ENCODE measurements at places on chromosomes 6 and 20.
A peak's percentile ranks its signal among the peaks of the same experiment; 100 is the strongest.

- no peak for DNase-seq
Measured at GRCh38 chr20:40562031-40562430, 127.0 kb downstream of the MAFB start.

DNA sequence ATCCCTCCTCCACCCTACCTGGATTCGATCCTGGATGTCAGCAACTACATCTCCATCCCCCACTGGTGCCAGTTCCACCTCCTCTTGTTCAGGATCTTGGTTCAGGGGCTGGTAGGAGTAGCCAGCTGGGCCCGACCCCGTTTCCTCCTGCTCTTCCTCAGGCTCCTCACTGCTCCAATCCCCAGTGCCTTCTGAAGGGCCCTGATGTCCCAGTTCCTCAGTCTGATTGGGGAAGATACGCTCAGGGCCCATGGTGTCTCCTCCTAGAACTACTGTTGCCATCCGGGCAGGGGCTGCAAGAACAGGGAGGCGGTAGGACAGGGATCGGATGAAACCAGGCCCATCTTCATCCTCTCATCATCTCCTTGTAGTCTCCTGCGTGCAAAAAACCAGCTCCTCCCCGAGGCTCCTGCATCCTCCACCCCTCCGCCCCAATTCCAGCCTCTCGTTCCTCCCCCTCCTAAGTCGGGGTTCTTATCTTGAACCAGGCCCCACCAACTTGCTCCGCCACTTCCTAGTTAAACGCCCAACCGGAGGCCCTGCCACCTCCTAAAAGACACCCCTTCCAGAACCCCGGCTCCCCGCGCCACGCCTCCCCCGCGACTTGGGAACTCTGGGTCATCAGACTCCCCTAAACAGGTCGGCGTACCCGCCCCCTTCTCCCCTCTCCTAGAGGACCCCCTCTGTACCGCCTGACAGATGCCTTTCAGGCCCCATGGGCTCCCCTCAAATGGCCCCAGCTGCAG, 476 bp downstream of the MEA1 start:
- DNase-seq: no peak

- DNase-seq: no peak
Measured at GRCh38 chr20:45085867-45086266, 15.1 kb downstream of the KCNS1 start.

GRCh38 chr20:9270831-9271230, 201.9 kb downstream of the PLCB4 start:
- no peak for DNase-seq

GRCh38 chr6:12924911-12925310, 208.3 kb downstream of the PHACTR1 start:
- no peak for DNase-seq

GRCh38 chr6:90975741-90976140, 388.9 kb upstream of the MAP3K7 start:
- DNase-seq: no peak

DNA sequence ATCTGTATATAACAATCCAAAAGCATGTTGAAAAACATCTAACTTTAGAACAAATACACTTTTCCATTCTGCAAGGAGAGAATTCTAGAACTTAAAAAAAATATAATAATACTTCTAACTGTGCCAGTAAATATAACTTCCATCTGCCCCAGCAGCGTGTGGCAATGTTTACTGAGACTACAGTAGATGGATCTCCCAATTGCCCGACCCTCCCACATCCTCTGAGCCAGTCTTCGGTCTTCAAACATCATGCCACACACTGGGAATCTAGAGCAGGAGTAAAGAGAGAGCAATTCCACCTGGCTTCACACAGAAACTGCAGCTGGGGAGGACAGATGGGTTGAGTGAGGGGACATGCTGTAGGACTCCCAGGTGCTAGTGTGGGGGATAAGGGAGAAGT, 121.3 kb upstream of the NHSL1 start:
- DNase-seq: no peak

DNA sequence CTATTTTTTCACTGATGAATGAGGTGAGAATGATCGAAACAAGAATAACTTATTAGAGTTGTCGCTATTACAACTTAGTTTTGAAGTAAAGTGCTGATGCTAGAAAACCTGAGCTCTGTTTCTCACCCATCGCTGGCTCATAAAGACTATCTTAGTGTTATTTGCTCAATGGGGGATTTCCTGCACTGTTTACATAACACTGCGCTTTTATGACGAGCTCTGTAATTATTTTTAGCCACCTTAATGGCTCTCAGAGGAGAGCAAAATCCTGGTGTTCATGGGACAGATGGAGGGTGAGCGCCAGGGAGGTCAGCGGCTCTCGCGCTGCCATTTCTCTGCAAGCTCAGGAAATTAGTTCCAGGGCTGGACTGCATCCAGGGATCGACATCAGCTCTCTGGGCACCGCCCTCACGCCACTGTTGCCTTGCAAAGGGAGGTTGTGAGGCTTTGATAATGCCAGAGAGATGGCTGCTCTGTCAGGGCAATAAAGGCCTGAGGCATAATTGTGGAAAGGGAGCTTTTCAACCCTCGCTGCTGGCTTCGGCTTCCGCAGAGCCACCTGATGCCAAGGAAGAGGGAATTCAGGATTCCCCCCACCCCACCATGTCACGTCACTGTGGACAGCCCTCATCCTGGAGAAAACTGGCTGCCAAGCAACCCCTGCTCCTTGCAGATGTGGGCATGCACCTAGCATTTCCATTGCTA, 72.0 kb downstream of the DACT2 start:
- DNase-seq: peak; percentile 36

GRCh38 chr20:63834491-63834880, 3.4 kb upstream of the ZBTB46 start:
- DNase-seq: no peak

GRCh38 chr6:142914369-142914768, 30.6 kb downstream of the HIVEP2 start:
- DNase-seq: no peak

DNA sequence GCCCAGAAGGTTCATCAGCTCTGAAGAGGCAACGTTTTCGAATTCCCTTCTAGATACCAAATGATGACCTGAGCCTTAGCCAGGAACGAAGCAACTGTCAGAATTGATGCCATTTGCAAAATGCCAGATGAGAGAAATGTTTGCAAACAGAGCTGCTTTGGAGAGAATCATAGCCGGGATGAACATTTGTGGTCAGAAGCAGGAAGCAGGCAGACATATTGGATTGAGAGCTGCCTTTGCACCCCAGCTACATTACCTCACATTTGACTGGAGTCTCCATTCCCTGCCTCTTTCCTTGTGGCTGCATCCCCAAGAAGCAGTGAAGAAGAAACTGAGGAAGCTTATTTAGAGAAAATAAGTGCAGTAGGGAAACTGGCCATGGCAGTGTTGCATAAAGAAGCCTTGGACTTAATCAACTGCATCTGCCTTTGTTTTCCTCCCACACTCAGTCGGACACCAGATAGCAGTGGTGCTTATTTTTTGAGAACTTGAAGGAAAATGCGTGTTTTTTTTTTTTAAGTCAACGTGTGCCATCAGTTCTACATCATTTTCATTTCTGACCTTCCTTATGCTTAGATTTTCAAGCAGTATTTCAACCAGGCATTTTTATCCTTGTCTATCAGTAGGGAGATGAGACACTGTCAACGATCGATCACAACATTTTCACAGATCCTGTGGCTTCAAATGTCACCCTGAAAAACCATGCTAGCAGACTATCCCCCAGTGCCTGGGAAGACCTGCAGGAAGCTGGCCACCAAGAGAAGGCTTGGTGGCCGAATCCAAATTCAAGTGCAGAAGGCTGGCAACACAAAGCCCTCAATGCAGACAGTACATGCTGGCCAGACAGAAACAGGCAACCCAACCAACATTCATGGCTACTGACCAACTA, 541.2 kb upstream of the JARID2 start:
- DNase-seq: no peak

DNA sequence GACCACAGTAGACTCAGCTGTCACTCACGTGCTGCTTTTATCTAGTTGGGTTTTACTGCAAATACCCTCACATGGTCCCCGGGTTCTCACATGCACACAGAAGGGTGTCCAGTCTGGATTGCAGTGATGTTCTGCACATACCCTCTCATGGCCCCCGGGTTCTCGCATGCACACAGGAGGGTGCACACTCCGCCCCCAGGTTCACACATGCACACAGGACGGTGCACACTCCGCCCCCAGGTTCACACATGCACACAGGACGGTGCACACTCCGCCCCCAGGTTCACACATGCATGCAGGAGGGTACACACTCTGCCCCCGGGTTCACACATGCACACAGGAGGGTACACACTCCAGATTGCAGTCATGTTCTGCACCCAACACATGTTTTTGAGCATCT, 224.3 kb downstream of the ERMARD start:
- DNase-seq: no peak

- no peak for DNase-seq
Measured at GRCh38 chr6:160146454-160147145, 25.0 kb downstream of the SLC22A1 start.

- DNase-seq: no peak
Measured at GRCh38 chr20:63026582-63027165, 19.9 kb upstream of the BHLHE23 start.

GRCh38 chr6:35562060-35562459, 49.4 kb upstream of the TULP1 start:
- DNase-seq: no peak

DNA sequence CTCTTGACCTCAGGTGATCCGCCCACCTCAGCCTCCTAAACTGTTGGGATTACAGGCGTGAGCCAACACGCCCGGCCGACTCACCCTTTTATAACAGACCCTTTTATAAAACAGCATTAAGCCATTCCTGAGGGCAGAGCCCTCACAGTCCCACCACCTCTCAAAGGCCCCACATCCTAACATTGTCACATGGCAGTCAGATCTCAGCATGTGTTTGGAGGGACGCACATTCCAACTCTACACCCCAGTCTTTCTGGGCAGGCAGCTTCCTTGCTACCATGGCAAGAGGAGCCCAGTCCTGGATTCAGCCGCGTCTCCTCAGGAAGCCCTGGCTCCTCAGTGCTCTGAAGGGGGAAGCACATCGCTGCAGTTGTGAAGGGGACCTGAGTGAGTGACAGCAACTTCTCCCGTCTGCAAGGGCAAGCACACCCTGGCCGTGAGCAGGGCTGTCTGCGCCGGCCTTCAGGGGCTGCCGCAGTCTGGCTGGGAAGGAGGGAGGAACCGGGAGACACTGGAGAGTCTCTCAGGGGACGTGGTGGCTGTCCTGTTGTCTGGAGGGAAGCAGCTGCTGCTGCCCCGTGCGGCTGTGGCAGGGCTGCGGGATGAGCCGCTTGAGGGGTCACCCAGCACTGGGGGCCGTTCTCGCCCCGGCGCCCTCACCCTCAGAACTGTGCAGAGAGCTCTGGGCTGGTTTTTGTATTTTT, 15.9 kb downstream of the OSBPL2 start:
- no peak for DNase-seq

GRCh38 chr6:102474041-102474807, 1080.7 kb downstream of the GRIK2 start:
- DNase-seq: no peak

- DNase-seq: no peak
Measured at GRCh38 chr6:14149739-14150130, 32.2 kb downstream of the CD83 start.

- DNase-seq: no peak
Measured at GRCh38 chr6:34760108-34760507, 2.8 kb downstream of the SNRPC start.

GRCh38 chr20:49969946-49970345, 12.8 kb upstream of the SNAI1 start:
- DNase-seq: no peak

GRCh38 chr6:106581468-106581867, 47.8 kb downstream of the RTN4IP1 start:
- no peak for DNase-seq

DNA sequence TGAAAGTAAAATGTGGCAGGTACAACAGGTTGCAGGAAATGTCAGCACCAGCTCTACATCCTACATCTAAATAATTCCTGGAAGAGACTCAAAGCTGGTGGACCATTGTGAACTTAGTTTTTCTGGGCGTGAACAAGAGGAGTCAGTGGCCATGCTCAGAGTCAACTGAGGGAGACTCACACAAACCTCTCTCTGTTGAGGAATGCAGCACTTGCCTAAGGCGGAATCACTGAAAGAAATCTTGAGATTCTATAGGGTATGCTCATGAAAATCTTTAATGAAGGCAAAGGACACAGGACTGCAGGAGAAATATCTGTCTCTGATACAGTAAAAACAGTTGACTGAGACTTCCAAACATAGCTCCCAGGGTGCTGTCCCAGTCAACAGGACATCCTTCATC, 22.5 kb downstream of the SLC17A4 start:
- DNase-seq: no peak

- no peak for DNase-seq
Measured at GRCh38 chr20:13656721-13657368, 18.1 kb upstream of the TASP1 start.

GRCh38 chr20:64036346-64037198, 590 bp downstream of the C20orf204 start:
- DNase-seq: no peak

GRCh38 chr20:58722877-58723627, 30.5 kb downstream of the NPEPL1 start:
- DNase-seq: no peak

DNA sequence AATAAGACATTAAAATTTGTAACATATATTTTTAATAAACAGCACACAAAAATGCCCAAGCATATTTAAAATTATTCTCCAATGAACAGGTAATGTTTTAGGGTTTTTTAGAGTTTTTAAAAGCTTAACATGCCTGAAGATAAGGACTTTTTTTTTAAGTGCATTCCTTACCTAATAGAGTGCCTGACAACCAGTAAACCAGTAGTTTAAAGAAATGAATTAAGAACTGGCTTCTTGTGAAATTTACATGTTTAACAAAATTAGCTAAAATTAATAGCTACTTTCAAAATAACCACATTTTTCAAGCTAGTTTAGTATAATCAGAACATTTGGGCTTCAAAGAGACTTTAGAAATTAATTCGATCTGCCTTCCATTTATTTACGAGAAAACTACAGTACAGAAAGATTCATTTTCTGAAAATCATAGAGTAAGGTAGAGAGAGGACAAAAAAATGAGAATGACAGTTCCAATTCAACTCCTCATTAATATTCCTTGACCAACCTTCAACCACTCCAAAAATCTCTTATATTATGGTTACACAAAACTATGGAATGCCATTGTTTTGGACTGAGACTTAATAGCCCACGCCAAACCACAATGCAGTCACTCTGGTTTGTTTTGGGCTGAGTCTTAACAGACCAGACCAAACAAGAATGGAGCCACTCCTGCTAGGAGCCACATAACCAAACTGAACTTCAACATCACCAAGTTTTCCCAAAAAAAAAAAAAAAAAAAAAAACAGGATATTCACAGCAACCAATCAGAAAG, 5.7 kb upstream of the PLN start:
- DNase-seq: no peak

GRCh38 chr6:17202526-17202925, 78.6 kb upstream of the RBM24 start:
- DNase-seq: no peak
